ENCODE measurements at places on chromosomes 1 and 21.

DNA sequence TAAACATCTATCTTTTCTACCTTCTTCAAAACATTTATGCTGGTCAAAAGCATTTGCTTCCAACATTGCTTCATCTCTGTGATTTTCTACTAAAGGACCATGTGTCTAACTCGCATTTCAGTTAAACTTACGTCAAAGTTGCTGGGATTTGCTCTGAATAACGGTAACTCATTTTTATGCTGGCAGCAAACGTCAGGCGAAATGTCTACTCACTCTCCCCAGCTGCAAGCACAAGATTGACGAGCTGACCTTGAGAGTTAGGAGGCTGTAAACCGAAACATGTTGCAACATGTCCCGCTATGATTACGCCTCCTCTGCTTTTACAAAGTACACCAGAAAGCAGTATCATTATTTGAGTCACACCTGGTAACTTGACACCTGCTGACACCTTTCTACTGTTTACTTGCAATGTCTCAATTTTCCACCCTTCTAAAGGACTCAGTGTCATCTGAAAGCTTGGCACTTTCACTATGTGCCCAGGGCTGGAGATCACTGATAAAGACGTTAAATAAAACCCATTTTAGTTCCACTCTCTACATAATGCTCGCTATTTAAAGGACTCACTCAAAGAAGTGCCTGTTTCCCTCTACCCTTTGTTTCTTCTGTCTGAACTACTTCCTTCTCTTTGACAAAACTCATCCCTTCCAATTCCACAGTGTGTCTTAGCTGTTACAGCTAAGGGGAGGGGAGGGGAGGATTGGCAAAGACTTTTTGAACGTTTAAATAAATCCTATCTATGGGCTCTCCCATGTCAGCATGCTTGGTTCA lies 111.9 kb downstream of the PTPN14 start:
- DNase-seq = peak; percentile 18

- DNase-seq = peak; percentile 80
These were observed 631 bp downstream of the LRIF1 start for GRCh38 chr1:110962892-110963690.

DNA sequence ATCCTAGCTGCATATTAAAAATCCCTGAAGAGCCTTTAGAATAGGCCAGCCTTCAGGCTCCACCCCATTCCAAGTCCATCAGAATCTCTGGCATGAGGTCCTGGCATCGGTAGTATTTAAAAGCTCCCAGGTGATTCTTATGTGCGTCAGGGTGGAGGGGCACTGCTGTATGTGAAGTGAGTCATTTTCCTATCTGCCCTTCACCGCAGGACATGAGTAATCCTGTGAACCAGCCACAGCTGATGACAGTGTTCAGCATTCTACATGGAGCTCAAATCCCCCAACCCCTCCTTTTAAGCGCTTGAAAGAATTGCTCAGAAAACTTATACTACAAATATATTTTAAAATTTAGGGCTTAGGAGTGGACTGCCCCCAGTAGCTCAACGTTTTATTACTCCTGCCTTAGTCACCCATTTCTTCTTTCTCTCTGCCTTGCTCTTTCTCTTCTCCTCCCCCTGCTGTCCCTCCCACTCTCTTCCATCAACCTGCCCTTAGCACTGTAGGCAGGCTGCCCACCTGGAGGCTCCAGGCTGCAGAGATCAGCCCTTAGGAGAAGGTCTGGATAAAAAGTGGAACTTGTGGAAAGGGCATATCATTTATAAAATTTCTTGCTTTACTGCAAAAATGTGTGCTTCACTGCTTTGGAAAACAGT lies 73.8 kb upstream of the ZNF281 start:
- peak; percentile 19 for DNase-seq

- no peak for DNase-seq
These were observed 3.5 kb downstream of the OLFML2B start for GRCh38 chr1:162020150-162020549.

GRCh38 chr1:39105841-39106765 lies 80.0 kb downstream of the NDUFS5 start:
- peak; percentile 31 for DNase-seq

GRCh38 chr1:234768569-234769283 lies 158.7 kb upstream of the IRF2BP2 start:
- DNase-seq = no peak

- DNase-seq = no peak
These were observed 286.9 kb upstream of the ADGRL2 start for GRCh38 chr1:81513796-81514354.

- DNase-seq = peak; percentile 50
These were observed 28.3 kb upstream of the A3GALT2 start for GRCh38 chr1:33349081-33349759.

DNA sequence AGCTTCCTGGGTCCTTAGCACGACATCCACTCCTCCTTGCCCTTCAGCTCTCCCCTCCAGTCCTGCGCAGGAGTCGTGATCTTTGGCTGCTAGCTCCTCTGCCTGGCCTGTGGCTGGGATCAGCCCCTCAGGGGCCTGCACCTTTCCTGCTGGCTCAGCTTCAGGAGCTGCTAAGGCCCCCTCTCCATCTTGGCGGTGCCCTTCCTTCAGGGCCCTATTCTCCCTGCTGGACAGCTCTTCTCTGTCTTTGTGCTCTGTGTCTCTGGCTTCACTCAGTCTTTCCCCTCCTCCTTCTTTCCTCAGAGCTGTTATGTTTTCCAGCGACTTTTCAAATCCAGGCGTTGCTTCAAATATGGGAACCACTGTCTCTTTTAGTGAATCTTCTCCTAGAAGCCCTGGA lies 59.5 kb upstream of the LRRC53 start:
- DNase-seq = no peak

DNA sequence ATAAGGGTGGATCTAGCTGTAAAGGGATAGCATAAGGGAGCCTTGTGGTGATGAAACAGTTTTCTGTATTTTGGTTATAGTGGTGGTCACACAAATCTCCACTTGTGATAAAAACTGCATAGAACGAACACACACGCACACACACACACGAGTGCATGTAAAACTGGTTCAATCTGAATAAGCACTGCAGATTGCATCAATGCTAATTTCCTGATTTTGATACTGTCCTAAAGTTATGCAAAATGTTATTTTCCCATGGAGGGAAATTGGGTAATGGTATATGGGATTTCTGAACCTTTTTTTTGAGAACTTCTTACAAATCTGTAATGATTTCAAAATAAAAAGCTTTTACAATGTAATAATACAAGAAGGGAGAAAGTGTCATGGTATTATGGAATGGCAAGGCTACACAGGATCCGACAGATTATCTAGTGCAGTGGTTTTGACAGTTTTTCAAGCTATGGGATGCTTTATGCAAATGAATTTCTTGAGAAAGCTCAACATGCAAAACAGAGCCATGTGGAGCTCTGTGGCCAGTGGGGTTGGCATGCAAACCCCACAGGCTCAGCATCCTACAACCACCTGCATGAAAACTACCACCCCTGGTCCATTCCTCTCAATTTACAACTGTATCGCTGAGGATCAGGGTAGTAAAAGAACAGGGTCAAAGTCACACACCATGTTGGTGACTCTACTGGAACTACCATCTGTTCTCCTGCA lies 18.8 kb downstream of the SLC41A1 start:
- DNase-seq = no peak

DNA sequence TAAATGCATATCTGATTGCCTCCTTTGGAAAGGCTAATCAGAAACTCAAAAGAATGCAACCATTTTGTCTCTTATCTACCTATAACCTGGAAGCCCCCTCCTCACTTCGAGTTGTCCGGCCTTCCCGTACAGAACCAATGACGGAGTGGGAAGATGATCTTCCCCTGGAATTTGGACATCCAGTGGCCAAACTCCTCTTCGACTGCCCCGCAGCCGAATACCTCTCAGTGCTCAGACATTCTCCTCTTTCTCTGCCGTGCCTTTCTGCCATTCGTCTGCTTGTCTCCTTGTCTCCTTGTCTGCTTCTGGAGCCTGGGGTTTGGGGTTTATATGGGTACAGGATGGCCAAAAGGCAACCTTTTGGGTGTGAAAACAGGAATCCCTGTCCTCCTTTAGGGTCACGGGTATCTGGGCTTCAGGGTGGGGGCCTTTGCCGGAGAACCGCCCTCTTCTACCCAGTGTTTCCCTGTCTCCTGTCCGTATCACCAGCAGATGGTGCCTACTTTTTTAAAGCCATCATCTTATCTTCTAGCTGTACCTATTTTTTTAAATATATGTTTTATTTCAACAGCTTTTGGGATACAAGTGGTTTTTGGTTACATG lies 35.9 kb upstream of the RAB4A start:
- no peak for DNase-seq

DNA sequence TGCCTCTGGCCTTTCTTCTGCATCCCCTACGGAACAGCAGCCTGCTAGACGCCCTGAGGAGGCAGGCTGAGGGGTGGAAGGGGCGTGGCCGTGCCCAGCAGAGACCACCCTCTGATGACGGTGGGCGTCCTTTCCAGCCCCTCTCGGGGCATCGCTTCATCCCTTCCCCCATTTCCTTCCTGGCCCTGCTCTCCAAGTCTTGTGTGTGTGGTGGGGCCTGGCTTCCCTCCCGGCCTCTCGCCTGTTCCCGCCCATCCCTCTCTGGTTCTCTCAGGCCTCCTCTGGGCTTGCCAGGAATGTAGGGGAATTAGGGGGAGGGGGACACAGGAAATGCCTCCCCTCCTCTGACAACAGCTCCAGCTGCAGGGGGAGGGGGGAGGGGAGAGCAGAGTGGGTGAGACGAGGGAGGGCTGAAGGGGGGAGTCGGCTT lies 51.1 kb downstream of the SKI start:
- no peak for DNase-seq

GRCh38 chr21:15992171-15992570 lies 262.4 kb downstream of the USP25 start:
- DNase-seq = no peak

GRCh38 chr1:29394521-29395225 lies 158.4 kb downstream of the PTPRU start:
- DNase-seq = no peak

- DNase-seq = peak; percentile 59
These were observed 30.0 kb downstream of the ZMYM4 start for GRCh38 chr1:35298464-35298863.

GRCh38 chr1:220451532-220451931 lies 76.4 kb upstream of the MARK1 start:
- no peak for DNase-seq

- DNase-seq = no peak
These were observed 11.0 kb downstream of the SH3BGRL3 start for GRCh38 chr1:26290882-26291261.
